ENCODE measurements at places on chromosomes 11 and 22.

- peak; percentile 79 for DNase-seq
Measured at GRCh38 chr11:19715373-19715772, 2.7 kb downstream of the NAV2 start.

DNA sequence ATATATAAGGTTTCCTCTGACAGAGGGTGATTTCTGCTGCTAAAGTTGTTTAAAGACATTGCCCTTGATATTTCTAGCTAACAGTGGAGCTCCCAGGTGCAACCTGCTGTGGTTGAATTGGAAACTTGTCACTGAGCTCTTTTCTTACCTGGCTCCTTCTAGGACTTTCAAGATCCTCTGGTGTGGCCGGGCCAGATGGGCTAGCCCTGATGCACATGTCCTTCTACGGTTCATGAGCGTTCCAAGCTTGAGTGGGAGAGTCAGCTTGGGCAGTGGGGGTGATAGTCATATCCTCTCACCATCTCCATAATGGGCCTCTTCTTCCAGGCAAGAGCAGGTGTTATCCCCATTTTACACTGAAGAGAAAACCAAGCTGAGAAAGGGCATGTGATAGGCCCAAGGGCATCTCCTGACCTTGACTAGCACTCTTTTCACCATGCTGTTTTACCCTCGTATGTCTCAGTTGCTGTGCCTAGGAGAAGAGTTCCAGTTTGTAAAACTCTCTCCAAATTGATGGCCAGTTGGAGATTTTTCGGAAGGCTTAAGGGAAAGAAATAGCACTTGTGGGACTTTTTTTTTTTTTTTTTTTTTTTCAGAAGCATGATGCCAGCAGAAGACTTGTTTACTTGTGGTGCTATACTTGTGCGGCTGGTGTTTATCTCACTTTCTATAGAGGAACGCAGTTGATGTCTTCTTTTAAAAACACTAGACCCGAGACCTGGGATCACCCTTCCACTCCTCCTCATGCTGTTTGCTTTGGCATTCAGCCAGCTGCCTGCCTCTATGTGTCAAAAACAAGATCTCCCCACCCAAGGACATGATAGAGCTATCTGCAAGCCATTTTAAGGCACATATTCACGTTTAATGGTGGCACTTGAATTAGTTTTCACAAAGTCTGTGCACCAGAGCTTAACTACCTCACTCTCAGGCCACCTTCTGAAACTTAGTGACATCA lies 32.6 kb downstream of the TEAD1 start:
- DNase-seq = no peak

DNA sequence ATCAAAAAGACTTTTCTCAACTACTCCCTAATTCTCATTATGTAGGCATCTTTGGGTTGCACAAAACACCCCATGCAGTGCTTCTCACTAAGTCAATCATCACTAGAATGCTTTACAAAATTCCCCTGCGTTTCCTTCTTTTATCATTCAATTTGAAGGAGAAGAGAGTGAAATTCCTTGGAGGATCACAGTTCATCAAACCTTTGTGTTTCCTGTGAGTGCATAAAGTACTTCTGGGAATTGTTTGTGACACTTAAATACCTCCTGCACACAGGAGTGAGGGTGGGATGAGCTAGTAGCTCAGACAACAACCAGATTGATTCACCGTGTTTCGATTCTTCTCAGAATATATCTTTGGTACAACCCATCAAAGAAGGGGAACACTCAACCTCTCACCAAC lies 3.7 kb upstream of the OR5AR1 start:
- DNase-seq = no peak

GRCh38 chr11:76767659-76768058 lies 15.5 kb upstream of the TSKU start:
- DNase-seq = no peak

DNA sequence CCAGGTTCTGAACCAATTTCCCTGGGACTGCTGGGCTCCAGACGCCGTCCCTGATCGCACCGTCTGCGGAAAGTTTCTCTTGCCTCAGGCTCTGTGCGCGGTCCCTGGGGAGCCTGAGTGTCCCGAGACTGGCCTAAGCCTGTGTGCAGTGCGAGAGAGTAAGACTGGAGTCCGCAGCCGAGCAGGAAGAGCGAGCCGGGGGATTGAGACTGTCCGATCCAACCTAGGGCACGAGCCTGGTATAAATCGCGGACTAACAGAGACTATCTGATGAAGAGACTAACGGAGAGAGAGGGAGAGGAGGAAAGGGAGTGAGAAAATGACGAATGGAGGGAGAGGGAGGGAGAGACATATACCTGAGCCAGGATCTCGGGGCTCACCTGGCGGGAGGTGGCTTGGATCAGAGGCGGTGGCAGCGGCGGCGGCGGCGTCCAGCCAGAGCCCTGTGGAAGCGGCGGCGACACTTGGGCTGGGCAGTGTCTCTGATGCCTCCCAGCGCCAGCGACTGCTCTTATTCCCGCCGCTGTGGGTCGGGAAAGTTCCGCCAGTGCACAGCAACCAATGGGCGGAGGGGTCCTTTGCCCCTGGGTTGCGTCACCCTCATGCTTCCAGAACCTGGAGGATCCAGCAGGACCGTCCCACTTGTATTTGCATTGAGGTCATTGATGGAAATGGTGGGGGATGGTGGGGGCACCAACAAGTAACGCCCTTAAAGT lies at the start of gene CALCA:
CALCA (minus strand) TSS at position 487 of the 716 bp plus-strand sequence. CDS start 1,159 bp downstream, outside the sequence.
- DNase-seq = no peak

Data from fibroblast of skin of right biceps (primary cell).